Pancreas (tissue), 10 donors: ENCODE measurements at places on chromosomes 2 and 18.

GRCh38 chr18:79459946-79460480, 64.3 kb downstream of the NFATC1 start:
- DNase-seq: no peak

DNA sequence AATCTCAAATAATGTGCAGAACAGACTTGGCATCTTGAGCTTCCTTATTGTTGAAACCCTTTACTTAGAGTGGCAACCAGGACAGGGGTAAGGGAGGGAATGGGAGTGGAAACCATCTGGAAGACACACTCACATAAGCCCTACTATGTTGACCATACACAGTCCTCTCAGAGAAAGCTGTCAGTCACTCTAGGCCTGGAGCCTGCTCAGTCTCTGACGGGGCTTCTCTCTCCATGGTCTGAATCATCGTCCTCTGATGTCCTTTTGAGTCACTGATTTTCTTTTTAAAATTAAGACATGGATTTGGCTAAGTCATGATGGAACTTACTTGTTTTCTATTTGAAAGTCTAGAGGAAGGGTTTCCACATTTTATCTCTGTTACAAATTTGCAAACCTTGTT, 74.0 kb downstream of the MYO1B start:
- DNase-seq: no peak

GRCh38 chr2:141933226-141933625, 197.6 kb downstream of the LRP1B start:
- DNase-seq: no peak

DNA sequence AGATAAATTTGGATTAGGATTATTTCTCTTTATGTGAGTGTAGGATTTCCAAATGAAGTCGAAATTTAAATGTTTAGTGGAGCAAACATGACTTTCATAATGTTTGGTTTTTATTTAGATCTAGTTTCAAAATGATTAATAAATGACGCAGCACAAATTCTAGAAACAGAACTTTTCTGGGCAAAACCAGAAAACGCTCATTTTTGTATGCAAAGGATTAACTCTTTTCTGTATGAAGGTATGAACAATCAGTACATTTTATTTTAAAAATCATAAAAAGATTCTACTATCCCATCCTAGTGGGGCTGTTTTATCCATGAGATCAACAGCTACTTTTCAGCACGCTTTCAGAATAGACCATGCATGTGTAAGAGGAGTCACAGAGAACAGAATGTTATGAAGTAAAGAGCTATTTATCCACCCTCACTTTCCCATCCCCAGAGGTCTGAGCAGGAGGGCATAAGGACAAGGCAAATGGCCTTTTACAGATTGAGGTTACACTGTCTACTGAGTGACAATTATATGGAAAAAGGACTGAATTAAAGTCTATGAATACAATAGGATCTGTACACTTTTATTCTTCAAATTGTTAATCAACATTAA, 270.8 kb downstream of the ZEB2 start:
- DNase-seq: no peak

GRCh38 chr2:104518256-104518655, 335.7 kb upstream of the POU3F3 start:
- DNase-seq: no peak

DNA sequence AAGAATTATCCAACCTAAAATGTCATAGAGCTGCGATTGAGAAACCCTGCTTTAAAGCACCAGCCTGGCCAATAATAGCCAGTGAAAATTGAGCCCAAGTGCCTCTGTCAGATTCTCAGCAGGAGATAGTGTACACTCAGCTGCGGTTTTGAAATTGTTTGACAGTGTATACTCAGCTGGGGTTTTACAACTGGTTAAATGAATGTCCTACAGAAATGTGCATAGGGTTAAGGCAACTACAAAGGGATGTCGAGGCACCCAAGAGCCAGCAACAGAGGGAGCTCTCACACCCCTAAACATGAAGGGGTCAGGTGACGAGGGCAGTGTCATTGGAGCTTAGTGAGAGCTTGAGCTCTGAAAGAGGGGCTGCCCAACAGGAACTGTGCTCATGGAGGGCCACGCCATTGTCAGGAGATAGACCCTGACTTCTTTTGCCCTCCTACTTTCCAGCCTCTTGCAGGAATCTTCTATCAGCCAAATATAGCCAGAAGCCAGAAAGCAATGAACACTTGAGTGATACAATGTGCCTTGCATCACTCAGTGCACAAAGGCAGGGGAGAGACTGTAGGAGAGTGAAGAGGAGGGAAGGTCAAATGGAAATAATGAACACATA, 15.1 kb downstream of the ACTG2 start:
- DNase-seq: no peak

GRCh38 chr2:74471332-74472065, 981 bp downstream of the MRPL53 start:
- no peak for DNase-seq

GRCh38 chr2:101238930-101239759, 13.5 kb upstream of the CNOT11 start:
- DNase-seq: peak; percentile 89

- no peak for DNase-seq
Measured at GRCh38 chr2:21655136-21655535, 531.4 kb downstream of the TDRD15 start.

DNA sequence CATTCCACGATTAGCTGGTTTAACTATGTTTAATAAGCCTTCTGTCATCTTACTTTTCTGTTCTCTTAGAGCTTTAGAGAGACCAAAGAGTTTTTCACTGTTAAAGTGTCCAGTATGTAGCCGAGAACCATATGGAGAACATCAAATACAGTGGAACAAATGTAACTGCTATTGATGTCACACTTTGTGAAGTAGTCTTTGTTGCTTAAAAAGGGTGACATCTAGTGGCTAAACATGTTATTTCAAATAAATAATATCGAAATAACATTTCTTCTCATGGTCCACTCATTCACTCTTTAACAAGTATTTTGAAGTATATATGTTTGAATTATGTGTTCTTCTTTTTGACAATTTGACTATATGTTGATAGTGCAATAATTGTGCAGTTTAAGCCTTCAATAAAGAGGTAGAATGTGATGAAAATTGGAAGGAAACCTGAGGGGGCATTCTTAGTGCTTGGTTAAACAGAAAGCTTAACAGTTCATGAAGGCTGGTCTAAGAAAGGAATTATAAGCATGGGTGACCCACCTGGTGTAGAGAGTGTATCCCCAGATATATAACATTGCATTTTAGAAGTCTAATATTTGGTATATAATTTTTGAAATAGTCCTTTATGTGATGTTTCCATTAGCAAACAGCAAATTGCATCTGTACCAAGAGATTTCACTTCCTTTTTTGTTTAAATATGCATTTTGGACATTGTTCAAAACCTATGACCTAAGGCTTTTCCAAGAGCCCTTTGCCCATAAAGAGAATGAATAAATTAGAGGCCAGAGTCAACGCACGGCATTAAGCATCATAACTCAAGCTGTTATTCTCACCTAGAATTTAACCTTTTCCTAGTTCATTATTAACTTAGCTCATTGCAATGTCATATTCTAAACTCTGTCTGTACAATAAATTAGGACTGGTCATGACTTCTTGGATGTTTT, 112.1 kb downstream of the KYNU start:
- no peak for DNase-seq

DNA sequence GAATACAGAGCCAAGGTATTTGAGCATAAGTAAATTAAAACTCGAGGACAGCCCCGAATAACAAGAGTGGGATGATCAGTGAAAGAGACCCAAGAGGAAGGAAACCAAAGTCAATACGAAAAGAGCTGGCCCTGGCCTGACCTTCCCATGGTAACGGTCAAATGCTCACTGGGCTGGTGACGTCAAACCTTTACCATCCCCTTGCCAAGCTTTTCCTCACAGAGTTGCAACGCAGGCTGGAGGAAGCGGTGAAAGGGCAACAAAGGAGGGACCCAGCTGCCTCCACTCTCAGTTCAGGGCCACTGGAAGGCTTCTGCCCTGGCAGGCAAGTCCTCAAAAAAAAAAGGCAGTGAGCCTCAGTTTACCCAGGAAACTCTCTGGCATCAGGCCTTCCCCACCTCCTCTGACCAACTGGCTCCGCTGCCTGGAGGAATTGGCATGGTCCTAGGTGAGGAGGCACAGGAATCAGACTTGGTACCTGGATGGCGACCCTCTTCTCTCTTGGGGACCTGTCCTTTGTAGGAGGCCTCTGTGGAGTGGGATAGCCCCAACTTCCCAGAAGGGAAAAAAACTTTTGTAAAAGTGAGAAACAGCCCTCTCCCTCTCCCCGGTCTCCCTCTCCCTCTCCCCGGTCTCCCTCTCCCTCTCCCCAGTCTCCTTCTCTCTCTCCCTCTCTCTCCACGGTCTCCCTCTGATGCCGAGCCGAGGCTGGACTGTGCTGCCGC, 212.4 kb downstream of the ANAPC1 start:
- DNase-seq: no peak

DNA sequence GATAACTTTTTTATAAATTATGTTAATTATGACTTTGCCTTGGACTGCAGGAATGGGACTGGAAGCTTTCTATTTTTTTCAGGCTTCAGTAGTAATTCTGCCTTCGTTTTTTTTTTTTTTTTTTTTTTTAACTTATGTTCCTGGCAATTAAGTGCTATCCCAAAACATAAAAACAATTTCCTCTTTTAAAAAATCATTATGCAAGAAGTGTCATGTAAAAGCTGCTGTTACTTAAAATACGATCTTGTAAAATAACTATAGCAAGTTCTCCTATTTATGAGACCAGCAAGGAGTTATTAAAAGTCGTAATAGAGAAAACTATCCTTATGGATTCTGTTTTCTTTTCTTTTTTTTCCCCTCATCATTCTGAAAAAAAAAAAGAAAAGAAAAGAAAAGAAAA, 301.6 kb upstream of the FBXO11 start:
- no peak for DNase-seq

GRCh38 chr2:48467637-48468036, 62.3 kb upstream of the STON1 start:
- DNase-seq: no peak

DNA sequence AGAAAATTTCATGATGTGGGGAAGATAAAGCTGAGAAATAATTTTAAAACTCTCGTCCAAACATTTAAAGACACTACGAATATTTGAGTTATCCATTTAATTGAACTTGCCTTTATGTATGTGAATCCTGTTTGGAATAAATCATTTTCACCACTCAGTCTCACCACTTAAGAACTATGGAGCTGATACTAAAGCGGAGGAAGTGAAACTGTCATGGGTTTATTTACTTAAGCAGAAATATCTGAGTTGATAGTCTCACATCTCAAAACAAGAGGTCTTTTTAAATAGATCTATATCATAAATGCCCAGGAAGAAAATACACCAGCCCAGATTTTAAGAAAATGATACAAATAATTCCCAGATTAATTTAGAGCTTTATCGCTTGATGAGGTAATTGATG, 532.4 kb downstream of the ZNF804A start:
- DNase-seq: no peak

DNA sequence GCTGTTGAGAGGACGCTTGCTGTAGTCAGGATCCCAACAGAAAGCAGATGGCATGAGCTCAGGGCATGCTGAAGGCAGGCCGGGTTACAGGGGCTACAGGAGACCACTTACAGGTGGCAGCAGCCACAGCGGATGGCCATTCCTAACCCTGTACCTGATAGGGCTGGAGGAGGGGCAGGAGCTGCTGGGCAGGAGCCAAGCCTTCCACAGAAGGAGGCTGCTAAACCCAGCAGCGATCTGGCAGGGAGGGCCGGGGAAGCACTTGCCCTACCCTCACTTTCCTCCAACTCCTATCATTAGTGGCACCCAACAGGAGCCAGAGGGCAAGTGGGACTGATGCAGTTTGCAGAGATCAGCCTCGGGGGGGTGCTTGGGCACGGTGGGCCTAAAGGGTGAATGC, 2.0 kb downstream of the ASB18 start:
- no peak for DNase-seq

- no peak for DNase-seq
Measured at GRCh38 chr18:74478880-74479279, 17.3 kb upstream of the CNDP2 start.

GRCh38 chr2:31216734-31217133, 581 bp downstream of the CAPN14 start:
- DNase-seq: no peak

DNA sequence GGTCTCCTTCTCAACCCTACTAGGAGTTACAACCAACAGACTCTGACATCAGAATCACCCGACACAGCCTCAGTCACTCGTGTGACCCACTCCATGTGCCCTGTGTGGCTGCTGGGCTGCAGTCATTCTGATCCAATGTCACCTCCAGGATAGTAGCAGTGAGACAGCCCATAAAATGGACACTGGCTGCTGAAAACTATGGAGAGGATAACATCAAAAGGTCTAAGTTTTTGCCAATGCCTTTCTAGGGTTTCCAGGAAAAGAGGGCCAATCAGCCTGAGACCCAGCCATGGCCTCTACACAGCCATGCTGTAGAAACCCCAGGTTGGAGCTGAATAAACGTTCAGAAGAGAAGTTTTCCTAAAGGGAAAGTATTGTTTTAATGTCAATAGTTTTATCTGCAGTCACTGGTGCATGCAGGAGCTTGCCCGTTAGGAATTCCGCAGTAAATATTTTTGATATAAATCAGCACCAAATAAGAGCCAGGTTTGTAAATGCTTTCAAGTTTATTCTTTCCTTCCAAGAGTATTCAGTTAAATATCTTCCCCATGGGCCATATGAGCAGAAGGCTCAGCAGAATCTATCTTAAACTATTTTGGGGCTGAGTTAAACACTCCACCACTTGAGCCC, 92.2 kb upstream of the PID1 start:
- DNase-seq: no peak

DNA sequence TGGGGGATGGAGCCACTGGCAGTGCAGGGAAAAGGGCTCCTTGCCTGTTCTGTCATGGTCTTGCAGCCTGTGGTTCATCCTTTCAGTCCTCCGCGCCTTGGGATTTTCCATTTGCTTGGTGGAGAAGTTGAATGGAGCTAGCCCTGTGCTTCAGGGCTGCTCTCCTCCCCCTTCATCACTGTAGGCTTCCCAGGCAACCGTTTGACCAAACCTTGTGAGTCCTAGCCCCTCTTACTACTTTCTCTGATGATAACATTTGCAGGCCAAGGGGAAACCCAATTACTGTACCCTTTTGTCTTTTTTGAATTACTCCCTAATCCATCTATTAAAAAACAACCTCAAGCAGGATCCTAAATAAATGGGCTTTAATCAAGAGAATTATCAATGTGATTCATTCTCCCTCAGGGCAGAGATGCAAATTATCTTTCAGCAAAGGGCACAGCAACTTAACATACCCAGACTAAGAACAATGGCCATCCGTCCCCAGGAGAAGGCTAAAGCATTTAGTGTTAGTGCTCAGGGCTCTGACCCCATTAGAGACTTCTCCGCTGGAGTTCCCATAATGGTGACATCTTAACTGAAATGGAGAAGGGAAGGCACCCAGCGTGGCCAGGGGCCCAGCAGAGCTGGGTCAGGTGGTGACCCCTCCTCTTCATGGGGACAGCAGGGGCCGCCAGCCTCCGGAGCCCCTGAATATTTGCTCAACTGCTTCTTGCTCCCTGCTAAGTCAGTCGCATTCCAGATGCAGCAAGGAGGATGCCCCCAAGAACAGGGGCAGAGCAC, 40.7 kb downstream of the RHOB start:
- no peak for DNase-seq

GRCh38 chr2:5140347-5140746, 551.8 kb upstream of the SOX11 start:
- no peak for DNase-seq

- no peak for DNase-seq
Measured at GRCh38 chr18:49921318-49921985, 108.1 kb upstream of the ACAA2 start.
